Astrocyte (in vitro differentiated cells and primary cell): ENCODE measurements at places on chromosomes 2 and 18. TPM values are rescaled to one million over a fixed set of nuclear protein-coding genes. Genes with fewer than 3 reads are reported as not detected.
A peak's percentile ranks its signal among the peaks of the same experiment; 100 is the strongest.

GRCh38 chr2:25072606-25073005 lies 30.7 kb downstream of the EFR3B start:
- no peaks in the 10 kb centered on the region for H3K4me1 ChIP-seq
- H3K27ac ChIP-seq: no peak overlapping the region
- no peak overlapping the region for H3K4me3 ChIP-seq
- DNase-seq: no peak
- peaks cover 21% of the 10 kb centered on the region for H3K27me3 ChIP-seq
- H3K36me3 ChIP-seq: no peaks in the 10 kb centered on the region

Gene ALLC
- not detected in 2 replicates for total RNA-seq

Gene RTP5
- total RNA-seq: not detected in 2 replicates

GRCh38 chr2:45925636-45926366 lies 274.3 kb downstream of the PRKCE start:
- H3K36me3 ChIP-seq: no peaks in the 10 kb centered on the region
- H3K4me1 ChIP-seq: peaks cover 10% of the 10 kb centered on the region
- H3K4me3 ChIP-seq: no peak overlapping the region
- no peak for DNase-seq
- H3K27me3 ChIP-seq: no peaks in the 10 kb centered on the region

DNA sequence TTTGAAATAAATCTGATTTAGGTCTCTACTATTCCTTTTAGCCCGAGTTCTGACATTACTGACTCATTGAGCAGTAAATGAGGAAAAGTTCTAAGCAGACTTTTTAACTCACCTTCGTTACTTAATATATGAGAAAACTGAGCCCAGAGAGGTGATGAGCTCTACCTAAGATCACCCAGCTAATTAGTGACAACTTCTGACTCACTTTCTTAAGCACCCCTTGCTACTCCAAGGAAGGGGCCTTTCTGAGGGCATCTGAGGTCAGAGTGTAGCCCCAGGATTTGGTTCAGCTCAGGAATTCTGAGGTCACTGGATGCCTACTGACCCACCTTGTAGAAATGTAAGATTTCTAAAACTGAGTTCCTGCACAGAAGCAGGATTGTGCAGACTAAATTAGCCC lies 102.2 kb upstream of the FZD5 start:
- no peaks in the 10 kb centered on the region for H3K36me3 ChIP-seq
- H3K4me3 ChIP-seq: no peak overlapping the region
- H3K27me3 ChIP-seq: no peaks in the 10 kb centered on the region
- no peak for DNase-seq
- H3K4me1 ChIP-seq: peaks cover 12% of the 10 kb centered on the region

GRCh38 chr18:50268022-50268747 lies 1.9 kb upstream of the CFAP53 start:
- peaks cover 6% of the 10 kb centered on the region for H3K4me1 ChIP-seq
- peaks cover 34% of the 10 kb centered on the region for H3K36me3 ChIP-seq
- H3K27me3 ChIP-seq: no peaks in the 10 kb centered on the region
- DNase-seq: peak; percentile 31

DNA sequence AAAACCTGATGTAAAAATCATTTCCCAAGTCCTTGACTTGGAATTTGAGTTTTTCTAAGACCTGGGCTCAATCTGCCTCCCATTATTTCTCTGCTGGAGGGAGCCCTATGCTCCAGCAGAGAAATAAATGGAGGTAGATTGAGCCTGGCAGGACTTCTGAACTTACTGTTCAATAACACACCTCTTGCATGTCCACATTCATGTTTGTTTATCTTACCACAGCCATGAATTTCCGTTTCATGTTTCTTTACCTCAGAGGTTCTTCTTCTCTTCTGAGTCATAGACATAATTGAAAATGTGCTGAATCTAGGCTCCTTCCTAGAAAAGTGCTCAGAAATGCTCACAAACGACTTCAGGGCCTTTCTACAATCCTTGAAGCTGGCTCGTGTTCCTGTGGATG lies 170.8 kb downstream of the PMAIP1 start:
- H3K27me3 ChIP-seq: peaks cover 5% of the 10 kb centered on the region
- H3K4me1 ChIP-seq: peaks cover 6% of the 10 kb centered on the region
- DNase-seq: peak; percentile 36
- H3K27ac ChIP-seq: no peak overlapping the region
- no peak overlapping the region for H3K4me3 ChIP-seq

DNA sequence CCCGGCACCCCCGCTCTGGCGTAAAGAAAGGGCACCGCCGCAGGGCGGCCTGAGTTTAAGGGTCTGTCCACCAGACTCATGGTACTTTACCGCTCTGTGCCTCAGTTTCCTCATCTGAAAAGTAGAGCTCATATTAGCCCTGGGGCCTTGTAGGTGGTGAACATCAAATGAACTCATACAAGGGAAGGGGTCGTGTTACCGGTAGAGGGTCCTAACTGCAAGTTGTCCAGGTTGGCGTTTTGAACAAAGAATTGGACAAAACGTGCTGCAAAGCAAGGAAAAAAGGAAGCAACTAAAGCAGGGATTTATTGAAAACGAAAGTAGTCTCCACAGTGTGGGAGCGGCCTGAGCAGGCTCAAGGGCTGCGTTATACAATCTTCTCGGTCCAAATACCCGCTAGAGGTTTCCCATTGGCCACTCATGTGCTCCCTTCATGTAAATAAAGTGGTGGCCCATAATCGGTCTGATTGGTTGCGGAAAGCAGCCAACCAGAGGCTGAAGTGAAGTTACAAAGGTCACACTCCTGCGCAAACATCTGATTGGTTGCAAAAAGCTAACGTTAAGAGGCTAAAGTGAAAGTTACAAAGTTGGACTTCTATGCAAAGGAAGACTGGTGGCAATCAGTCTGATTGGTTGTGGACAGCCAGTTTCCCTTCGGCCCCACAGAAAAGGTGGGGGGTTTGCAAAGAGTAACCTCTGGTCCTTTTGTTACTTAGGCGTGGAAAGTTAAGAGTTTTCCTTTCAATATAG lies 80.7 kb upstream of the LDLRAD4 start:
- no peaks in the 10 kb centered on the region for H3K36me3 ChIP-seq
- H3K4me1 ChIP-seq: peaks cover 14% of the 10 kb centered on the region

DNA sequence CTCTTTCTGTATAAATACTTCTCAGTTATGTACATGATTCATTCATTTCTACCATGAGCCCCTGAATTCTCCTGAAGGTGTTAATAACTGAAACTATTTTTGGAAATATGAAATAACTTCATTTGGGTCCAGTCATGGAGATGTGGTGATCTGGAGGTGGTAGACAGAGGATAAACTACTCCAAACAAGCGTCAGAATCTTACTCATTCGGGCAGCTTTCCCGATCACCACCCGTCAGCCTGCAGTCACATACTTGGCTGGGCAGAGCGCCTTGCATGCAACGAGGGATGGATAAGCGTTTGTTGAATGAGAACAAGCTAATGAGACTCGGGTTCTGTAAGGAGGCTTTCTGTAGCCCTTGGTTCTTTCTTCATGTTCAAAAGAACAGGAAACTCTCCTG lies 222.7 kb downstream of the CD226 start:
- no peak overlapping the region for H3K27ac ChIP-seq
- H3K27me3 ChIP-seq: no peaks in the 10 kb centered on the region
- H3K4me1 ChIP-seq: no peaks in the 10 kb centered on the region
- no peak overlapping the region for H3K4me3 ChIP-seq
- H3K36me3 ChIP-seq: no peaks in the 10 kb centered on the region

- no peak overlapping the region for H3K4me3 ChIP-seq
- no peak overlapping the region for H3K27ac ChIP-seq
- no peaks in the 10 kb centered on the region for H3K4me1 ChIP-seq
- H3K27me3 ChIP-seq: no peaks in the 10 kb centered on the region
- no peaks in the 10 kb centered on the region for H3K36me3 ChIP-seq
These were observed 133.2 kb downstream of the NAPG start for GRCh38 chr18:10659000-10659399.

- H3K27ac ChIP-seq: no peak overlapping the region
- no peak overlapping the region for H3K4me3 ChIP-seq
- no peak for DNase-seq
- H3K27me3 ChIP-seq: no peaks in the 10 kb centered on the region
- no peaks in the 10 kb centered on the region for H3K36me3 ChIP-seq
These were observed 315.4 kb downstream of the CDH2 start for GRCh38 chr18:27861539-27861938.

Gene NPHP1
- 3.3 and 4.9 TPM in 2 replicates for total RNA-seq

Gene KRTCAP3
- 1.4 and 1.9 TPM in 2 replicates for total RNA-seq

Gene AQP12B
- total RNA-seq: not detected in 2 replicates

Gene WNT6
- 1.3 and 2.6 TPM in 2 replicates for total RNA-seq

Gene CCDC74A
- 6.5 and 7.2 TPM in 2 replicates for total RNA-seq

- no peaks in the 10 kb centered on the region for H3K36me3 ChIP-seq
- no peak overlapping the region for H3K27ac ChIP-seq
- H3K27me3 ChIP-seq: peaks cover 2% of the 10 kb centered on the region
- H3K4me1 ChIP-seq: no peaks in the 10 kb centered on the region
- no peak overlapping the region for H3K4me3 ChIP-seq
These were observed 66.5 kb upstream of the SLC1A4 start for GRCh38 chr2:64922482-64923384.

DNA sequence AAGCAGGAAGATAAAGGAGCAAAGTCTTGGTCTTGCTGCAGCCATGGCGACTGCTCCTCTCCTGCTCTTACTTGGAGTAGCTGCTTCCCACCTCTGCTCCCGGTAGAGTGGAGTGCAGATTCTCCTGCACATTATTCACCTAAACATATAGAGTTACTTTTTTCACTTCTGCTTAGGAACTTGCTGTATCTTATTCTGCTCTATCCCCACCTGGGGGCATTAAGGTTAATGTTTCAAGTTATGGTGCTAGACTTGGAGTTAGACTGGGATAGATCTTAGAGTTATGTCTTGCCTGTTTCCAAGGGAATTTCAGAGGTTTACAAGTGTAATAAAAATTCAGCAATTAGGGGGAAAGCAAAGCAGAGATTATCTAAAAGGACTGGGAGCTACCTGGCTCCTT lies 144.2 kb downstream of the SETBP1 start:
- H3K4me3 ChIP-seq: no peak overlapping the region
- H3K27me3 ChIP-seq: no peaks in the 10 kb centered on the region
- no peaks in the 10 kb centered on the region for H3K36me3 ChIP-seq
- peaks cover 26% of the 10 kb centered on the region for H3K4me1 ChIP-seq
- no peak for DNase-seq

DNA sequence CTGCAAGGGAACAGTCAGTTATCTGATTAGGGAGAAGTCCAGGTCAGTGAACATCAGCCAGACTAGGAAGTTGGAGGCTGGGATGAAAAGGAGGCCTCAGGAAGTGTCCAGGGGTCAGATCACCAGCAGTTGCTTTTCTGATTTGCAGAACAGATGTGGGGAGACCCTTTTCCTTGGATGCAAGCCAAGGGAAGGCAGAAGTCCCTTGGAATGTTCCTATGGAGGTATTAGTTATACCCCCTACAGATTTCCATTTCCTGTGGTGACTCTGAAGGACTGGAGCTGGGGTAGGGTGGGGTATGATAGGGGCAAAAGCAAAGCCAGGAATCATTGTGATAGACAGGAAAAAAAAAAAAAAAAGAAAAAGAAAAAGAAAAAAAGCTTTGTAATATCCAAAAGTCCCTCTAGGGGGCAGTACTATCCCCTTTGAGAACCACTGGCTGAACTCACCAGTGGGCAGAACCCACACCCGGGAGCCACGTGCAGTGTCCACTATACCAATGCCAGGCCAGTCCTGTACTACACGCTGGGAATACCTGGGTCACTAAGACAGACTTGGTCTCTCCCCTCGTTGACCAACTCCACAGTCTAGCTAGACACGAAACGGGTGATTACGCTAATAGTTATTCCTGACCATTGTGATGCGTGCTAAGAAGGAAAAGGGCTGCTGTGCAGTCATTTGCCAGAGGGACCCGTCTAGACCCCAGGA lies 7.4 kb downstream of the DYSF start:
- H3K4me3 ChIP-seq: no peak overlapping the region
- peaks cover 13% of the 10 kb centered on the region for H3K27me3 ChIP-seq
- DNase-seq: no peak
- no peak overlapping the region for H3K27ac ChIP-seq
- H3K36me3 ChIP-seq: no peaks in the 10 kb centered on the region

Gene SPP2
- total RNA-seq: not detected in 2 replicates

- no peak overlapping the region for H3K4me3 ChIP-seq
- H3K4me1 ChIP-seq: no peaks in the 10 kb centered on the region
- no peaks in the 10 kb centered on the region for H3K36me3 ChIP-seq
These were observed 98.2 kb upstream of the TTC39C start for GRCh38 chr18:23916338-23916737.

DNA sequence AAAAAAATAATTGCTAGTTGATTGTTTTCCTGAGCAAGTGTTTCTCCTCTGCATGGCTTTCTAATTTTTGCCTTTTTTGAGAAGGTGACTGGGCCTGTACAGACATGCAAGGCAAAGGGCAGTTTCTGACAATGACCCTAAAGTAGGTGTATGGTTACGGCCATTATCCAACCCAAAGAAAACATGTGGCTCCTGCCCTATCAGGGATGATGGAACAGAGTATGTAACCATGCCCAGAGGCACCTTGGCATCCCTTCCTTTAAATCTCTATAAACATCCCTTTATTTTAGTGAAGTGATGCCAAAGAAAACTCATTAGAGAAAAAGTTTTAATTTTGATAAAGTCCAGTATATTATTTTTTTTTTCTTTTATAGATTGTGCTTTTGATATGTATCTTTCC lies 217.5 kb downstream of the LPIN1 start:
- DNase-seq: no peak
- H3K36me3 ChIP-seq: no peaks in the 10 kb centered on the region
- H3K27ac ChIP-seq: no peak overlapping the region
- no peak overlapping the region for H3K4me3 ChIP-seq

Gene CDK5R2
- 0.75 and 1.1 TPM in 2 replicates for total RNA-seq

GRCh38 chr2:49753344-49753985 lies 599.1 kb upstream of the FSHR start:
- H3K27me3 ChIP-seq: no peaks in the 10 kb centered on the region
- H3K27ac ChIP-seq: no peak overlapping the region
- DNase-seq: no peak
- no peaks in the 10 kb centered on the region for H3K36me3 ChIP-seq
- no peaks in the 10 kb centered on the region for H3K4me1 ChIP-seq
